ENCODE measurements at places on chromosomes 12 and 14.

DNA sequence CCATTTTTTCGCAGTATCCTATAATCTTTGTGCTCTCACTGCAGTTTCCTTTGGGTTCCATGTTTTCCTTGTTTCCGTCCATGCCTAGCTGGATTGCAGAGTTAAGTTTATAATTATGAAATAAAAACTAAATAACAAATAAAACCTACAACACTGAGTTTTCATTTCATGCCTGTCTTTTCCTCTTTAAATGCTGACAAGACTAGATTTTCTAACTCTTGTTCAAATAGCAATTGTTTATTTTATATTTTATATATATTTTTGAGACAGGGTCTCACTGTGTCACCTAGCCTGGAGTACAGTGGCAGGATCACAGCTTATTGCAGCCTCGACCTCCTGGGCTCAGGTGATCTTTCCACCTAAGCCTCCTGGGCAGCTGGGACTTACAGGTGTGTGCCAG, 5.3 kb upstream of the GEMIN2 start:
- DNase-seq: no peak

DNA sequence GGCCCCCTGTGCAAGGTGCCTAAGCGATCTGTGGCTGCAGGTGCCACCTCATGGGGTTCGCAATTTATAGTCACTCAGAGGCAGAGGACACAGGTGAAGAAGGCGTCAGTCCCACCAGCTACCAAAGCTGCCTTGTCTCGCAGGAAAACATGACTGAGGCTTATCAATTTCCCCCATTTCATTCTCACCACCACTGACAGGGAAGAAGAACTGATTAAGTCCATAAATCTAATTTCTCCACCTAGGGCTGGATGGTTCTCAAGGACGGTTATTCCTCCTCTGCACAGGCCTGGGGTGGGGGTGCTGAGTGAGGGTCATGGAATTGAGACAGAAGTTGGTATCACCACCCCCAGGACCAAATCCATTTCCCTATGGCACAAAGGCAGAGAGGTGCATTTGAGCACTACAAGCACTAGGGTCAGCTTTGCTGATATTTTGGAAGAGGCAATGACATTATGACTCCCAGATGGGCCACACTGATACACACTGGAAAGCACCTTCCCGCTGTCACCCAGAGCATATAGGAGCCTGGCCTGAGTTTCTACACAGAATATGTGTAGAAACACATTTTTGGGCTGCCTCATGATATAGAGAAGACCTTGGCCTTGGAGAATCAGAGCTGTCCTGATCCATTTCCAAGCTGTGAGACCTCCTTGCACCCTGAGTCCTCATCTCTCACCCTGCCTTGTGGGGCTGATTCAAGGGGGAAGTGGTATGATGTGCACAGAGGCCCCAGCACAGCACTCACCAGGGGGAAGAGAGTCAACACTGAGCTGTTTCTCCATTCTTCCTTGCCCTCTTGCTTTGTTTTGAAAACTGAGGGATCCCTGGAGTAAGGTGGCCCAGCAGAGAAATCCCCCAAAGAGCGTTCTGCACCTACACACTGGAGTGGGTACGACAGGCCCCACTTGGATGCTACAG, 59.4 kb downstream of the PITPNM2 start:
- DNase-seq: no peak

DNA sequence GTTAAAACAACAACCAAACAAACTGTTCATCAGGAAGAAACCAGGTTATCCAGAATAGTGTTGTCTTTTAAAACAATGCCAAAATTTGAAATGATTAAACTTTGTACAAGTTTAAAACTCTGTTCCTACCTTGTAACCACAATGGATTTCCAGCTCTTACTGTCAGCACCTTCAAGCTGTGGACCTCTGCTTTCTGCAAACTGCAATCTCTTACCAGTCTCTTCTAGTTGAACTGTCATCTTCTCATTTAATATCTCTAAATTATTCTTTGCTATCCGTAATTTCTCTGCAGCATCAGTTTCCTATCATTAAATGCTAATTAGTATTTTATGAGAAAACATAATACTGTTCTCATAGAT, 29.5 kb upstream of the C12orf50 start:
- DNase-seq: no peak

DNA sequence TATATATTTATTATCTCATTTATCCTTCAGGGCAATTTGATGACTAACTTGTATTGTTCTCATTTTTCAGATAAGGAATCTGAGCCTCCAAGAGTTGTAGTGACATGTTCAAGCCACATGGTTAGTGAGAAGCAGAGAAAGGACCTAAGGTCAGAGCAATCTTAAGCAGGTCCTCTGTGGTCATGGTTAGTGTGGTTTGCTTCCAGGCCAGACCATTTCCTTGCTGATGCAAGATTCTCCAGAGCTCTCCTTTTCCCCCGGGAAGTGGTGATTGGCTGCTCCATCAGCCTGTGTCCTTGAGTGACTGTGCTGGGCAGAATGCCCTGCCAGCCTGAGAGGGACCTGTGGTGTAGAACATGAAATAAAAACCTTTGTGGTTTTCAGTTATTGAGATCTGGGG, 141.3 kb downstream of the KTN1 start:
- no peak for DNase-seq

GRCh38 chr12:87608321-87608720, 420.9 kb downstream of the C12orf50 start:
- DNase-seq: no peak

- DNase-seq: no peak
These were observed 314.1 kb upstream of the LRIG3 start for GRCh38 chr12:59234391-59234790.

DNA sequence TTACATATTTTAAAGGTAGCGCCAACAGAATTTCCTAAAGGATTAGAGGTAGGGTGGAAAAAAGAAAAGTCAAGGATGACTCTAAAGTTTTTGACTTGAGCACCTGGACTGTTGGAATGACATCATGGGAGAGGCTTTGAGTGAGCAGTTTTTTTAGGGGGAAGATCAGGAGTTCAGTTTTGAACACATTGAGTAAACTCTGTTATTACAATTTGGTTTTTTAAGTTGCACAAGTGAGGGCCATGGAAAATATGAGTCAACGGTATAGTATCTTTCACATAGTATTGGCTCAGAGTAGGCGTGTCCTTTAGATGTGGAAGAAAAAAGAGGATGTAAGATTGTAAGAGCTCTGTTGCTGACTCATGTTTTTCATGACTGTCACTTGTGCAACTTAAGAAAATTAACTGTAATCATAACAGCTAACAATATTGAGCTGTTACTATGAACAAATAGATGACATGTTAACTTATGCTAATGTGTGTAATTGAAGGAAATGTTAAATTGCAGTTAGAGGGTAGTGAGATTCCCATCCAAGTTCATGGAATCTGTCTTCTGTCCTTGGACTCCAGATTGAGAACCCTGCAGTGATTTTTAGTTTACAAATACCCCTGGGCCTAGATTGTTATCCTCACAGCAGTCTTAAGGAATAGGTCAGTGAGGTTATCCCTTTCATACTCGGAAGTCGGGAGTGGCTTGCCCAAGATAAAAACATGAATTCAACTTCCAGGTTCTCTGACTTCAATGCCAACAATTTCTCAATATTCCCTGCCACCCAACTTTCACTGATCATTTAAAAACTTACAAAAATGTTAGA, 48.2 kb upstream of the ATP2B1 start:
- DNase-seq: no peak

DNA sequence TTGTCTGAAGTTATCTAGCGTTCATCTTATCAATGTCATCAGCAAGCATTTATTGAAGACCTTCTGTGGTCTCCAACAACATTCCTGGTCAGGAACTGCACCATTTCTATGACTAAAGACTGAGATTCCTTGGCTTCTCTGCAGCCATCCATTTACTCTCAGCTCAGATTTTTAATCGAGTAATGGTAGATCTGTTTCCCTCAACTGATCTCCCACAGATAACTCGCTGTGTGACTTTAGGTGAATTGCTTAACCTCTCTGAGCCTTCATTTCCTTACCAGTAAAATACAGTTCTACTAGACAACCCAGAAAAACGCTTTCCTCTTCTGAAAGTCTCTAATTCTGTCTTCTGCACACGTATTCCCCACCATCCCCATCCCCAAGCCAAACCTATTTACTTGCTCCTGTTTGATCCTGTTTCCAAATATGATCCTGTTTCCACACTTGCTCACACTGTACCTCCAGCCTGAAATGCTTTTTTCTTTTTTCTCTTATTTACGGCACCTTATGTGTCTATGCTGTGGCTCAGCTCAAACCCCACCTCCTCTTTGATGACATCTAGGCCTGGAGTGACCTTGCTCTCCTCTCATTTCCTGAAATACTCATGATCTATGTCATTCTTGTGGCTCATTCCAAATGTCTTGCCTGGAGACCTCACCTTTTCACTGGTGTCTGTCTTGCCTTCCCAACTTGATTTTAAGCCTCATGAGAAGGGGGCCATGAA, 21.8 kb downstream of the PLXNC1 start:
- DNase-seq: no peak

DNA sequence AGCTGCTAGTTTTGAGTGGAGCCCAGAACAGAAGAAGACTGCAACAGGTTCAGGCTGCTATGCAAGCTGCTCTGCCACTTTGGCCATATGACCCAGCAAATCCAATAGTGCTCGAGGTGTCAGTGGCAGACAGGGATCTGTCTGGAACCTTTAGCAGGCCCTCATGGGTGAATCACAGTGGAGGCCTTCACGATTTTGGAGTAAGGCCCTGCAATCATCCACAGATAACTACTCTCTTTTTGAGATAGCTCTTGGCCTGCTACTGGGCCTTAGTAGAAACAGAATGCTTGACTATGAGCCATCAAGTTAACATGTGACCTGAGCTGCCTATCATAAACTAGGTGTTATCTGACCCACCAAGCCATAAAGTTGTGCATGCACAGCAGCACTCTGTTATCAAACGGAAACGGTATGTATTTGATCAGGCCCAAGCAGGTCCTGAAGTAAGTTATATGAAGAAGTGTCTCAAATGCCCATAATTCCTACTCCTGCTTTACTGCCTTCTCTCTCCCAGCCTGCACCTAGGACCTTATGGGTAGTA, 116.9 kb upstream of the CCDC196 start:
- no peak for DNase-seq

GRCh38 chr12:29781705-29782266, 2.0 kb downstream of the TMTC1 start:
- DNase-seq: no peak

- no peak for DNase-seq
These were observed 6.1 kb upstream of the NUAK1 start for GRCh38 chr12:106144847-106145246.

- no peak for DNase-seq
These were observed 2.6 kb upstream of the PHC1 start for GRCh38 chr12:8911606-8912268.

DNA sequence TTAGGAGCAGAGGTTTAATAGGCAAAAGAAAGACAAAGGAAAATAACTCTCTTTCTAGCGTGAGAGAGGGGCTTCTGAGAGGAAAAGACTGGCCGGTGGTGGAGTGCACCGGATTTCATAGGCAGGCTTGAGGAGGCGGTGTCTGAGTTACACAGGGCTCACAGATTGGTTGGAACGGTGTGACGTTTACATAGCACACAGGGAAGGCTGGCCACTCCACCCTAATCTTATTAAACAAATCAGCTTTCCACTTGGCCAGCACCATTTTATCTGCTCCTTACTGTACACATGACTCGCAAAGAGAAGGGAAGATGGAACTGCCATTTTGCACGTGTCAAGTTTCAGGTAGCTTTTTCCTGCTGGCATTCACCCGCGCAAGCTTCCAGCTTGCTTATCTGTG, 587.7 kb downstream of the RPL10L start:
- no peak for DNase-seq

DNA sequence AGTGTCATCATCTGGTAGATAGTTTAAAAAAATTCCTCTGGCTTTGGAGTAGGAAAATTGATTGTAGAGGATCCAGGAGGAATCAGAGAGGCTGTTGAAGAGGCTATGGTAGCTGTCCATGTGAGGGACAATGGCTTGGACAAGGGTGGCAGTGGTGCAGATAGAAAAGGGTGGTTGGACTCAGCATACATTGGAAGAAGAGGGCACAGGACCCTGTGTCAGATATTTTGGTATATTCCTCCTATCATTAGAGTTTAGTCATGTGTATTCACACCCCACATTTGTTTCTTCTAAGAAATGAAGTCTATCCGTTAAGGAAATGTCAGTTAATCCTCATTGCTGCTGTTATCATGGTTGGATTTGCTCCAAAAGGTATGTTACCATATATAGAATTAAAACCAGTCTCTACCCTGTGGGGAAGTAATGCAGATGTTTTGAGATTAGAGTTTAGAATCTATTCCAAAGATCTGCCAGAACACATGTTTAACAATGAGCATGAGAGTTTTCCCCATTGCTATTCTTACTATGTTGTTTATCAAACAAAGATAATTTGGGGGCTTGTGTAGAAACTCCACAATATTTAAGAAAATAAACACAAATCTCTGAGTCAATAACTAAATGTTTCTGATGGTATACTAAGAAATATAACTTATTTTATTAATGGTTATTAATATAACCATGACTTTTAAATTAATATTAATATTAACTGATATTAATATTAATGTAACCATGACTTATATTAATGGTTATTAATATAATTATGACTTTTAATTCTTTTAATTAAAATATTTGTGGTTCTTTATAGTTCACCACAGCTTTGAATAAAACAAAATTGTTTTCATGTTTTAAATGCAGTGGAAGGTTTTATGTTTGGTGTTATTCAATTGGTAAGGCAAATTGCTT, 80.9 kb downstream of the CRADD start:
- no peak for DNase-seq

DNA sequence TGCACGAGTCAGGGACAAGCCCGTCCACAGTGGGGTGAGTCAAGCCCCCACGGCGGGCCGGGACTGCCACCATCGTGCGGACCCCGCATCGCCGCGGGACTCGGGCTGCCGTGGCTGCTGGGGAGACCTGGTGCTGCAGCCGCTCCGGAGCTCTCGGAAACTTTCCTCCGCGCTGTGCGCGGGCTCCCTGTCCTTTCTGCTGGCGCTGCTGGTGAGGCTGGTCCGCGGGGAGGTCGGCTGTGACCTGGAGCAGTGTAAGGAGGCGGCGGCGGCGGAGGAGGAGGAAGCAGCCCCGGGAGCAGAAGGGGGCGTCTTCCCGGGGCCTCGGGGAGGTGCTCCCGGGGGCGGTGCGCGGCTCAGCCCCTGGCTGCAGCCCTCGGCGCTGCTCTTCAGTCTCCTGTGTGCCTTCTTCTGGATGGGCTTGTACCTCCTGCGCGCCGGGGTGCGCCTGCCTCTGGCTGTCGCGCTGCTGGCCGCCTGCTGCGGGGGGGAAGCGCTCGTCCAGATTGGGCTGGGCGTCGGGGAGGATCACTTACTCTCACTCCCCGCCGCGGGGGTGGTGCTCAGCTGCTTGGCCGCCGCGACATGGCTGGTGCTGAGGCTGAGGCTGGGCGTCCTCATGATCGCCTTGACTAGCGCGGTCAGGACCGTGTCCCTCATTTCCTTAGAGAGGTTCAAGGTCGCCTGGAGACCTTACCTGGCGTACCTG, 1.1 kb downstream of the PDE3A start:
- no peak for DNase-seq

GRCh38 chr12:108827941-108828340, 29.4 kb downstream of the SSH1 start:
- DNase-seq: no peak

- no peak for DNase-seq
These were observed 22.3 kb downstream of the FBLN5 start for GRCh38 chr14:91925001-91925726.

GRCh38 chr12:49255857-49256637, 8.8 kb upstream of the TUBA1C start:
- DNase-seq: no peak

GRCh38 chr12:40145896-40146295, 40.0 kb upstream of the SLC2A13 start:
- DNase-seq: no peak

All from D721Med (cell line).